ENCODE measurements at places on chromosomes 6 and 20. TPM values are rescaled to one million over a fixed set of nuclear protein-coding genes. Genes with fewer than 3 reads are reported as not detected.

- DNase-seq = no peak
These were observed 32.3 kb upstream of the DUSP22 start for GRCh38 chr6:259901-260508.

DNA sequence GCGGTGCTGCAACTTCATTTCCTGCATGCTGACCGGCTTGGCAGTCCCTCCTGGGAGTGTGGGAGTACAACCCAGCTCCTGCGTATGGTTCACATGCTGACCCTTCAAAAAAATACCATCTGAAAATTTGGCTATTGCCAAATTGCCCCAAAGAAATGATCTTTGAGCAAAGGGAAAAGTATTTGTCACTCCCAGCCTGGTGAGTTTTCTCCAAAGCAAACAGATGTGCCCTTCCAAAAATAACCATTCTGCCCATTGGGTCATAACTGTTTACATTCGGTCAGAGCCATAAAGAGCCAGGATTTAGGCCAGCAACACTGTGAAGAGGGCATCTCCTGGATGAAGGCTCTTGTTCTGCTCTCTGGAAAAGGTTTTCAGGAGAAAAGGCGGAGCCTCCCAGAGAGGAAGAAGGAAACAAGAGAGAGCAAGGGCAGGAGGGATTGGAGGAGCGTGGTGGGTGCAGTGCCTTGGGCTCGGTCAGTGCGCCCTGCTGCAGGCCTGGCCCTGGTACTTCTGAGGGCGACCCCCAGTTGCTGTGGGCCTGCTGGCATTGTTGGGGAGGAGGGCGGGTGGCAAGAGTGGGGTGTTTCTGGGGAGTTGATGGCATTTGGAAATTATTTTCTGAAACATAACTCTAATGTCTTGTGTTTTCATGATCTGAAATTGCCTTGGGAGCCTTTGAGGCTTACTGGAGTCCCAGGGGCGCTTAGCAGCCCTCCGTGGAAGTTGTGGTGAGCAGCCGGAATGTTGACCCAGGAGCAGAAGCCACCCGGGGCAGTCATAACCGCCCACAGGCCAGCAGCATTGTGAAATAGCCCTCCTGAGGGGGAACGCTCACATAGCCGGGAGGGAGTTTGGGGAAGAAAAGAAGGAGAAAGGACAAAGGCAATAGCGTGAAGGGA is 248.4 kb downstream of the MYLK4 start:
- DNase-seq = no peak

DNA sequence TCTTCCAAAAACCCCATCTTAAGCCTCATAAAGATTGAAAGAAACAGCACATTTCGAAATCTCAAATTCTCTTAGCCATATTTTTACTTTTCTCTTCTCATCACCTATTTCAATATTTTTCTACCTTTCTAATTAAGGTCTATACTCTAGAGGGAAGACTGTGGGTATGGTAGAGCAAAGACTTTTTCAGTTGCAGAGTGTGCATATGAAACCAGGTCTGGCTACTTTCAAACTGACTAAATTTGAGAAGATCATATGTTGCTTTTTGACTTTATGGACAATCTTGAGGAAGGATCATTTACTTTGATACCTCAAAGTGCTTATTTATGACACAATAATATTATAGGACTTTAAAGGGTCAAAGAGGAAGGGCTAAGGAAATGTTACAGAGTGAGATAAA is 20.7 kb downstream of the FILIP1 start:
- DNase-seq = no peak

- DNase-seq = no peak
These were observed 72.5 kb downstream of the PHACTR3 start for GRCh38 chr20:59676851-59677182.

HLA-DMB gene
- 64.6 TPM for polyA plus RNA-seq

- DNase-seq = no peak
These were observed 13.4 kb upstream of the KLHL32 start for GRCh38 chr6:96911171-96911570.

- DNase-seq = no peak
These were observed 104.8 kb downstream of the ARID1B start for GRCh38 chr6:156881687-156882629.

CST7 gene
- 0.30 TPM for polyA plus RNA-seq
